ENCODE measurements at places on chromosomes 3 and 15.

DNA sequence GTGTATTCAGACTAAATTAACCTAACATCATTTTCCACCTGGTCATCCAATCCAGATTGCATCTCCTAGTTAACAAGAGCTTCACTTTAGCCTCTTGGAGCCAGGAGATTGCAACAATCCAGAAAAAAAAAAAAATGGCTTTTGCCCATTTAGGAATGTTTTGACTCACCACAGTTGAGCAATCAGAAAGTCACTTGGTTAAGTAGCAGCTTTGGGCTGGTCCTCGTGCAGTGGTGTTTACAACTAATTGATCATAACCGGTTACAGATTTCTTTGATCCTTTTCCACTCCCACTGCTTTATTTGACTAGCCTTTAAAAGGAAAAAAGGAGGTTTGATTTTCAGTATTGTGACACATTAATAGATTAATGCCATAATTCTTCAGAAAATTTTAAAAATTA is 688.8 kb upstream of the CCDC54 start:
- H3K4me1 ChIP-seq, result no peaks in the 10 kb centered on the region
- H3K36me3 ChIP-seq, result no peaks in the 10 kb centered on the region
- H3K27ac ChIP-seq, result no peak overlapping the region
- H3K27me3 ChIP-seq, result no peaks in the 10 kb centered on the region

GRCh38 chr15:83365370-83365938 is 81.0 kb upstream of the BNC1 start:
- peaks cover 51% of the 10 kb centered on the region for H3K27me3 ChIP-seq
- H3K36me3 ChIP-seq, result no peaks in the 10 kb centered on the region
- peaks cover 10% of the 10 kb centered on the region for H3K4me1 ChIP-seq

- H3K27me3 ChIP-seq, result no peaks in the 10 kb centered on the region
- H3K4me3 ChIP-seq, result no peak overlapping the region
- DNase-seq, result no peak
- no peaks in the 10 kb centered on the region for H3K36me3 ChIP-seq
Observed at GRCh38 chr3:87361271-87361670, 84.9 kb upstream of the POU1F1 start.

DNA sequence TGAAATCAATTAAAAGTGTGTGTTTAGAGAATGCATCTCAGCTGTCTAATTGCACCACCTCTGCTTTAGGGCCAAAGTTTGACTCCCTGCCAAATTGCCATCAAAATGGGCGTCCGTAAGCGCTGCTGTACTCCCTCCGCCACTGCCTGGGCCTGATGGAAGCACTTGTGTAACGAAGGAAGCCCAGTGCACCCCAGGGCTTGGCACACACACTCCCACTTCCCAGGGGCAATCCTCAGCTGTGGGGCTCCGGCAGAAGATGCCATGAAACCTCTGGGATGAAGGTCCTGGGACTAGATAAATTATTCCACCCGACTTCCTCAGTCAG is 137.8 kb downstream of the RORA start:
- H3K27me3 ChIP-seq, result peaks cover 20% of the 10 kb centered on the region
- H3K36me3 ChIP-seq, result no peaks in the 10 kb centered on the region
- H3K4me3 ChIP-seq, result no peak overlapping the region
- H3K4me1 ChIP-seq, result no peaks in the 10 kb centered on the region
- H3K27ac ChIP-seq, result no peak overlapping the region

GRCh38 chr15:41557673-41558399 is 1.2 kb upstream of the TYRO3 start:
- peak overlapping the region; percentile 89 for H3K27ac ChIP-seq
- peaks cover 46% of the 10 kb centered on the region for H3K27me3 ChIP-seq
- peaks cover 2% of the 10 kb centered on the region for H3K36me3 ChIP-seq
- peaks cover 19% of the 10 kb centered on the region for H3K4me1 ChIP-seq
- H3K4me3 ChIP-seq, result peak overlapping the region; percentile 92
- peak; percentile 43 for DNase-seq

GRCh38 chr3:37855363-37855970 is 6.2 kb upstream of the CTDSPL start:
- H3K4me3 ChIP-seq, result no peak overlapping the region
- H3K36me3 ChIP-seq, result no peaks in the 10 kb centered on the region

DNA sequence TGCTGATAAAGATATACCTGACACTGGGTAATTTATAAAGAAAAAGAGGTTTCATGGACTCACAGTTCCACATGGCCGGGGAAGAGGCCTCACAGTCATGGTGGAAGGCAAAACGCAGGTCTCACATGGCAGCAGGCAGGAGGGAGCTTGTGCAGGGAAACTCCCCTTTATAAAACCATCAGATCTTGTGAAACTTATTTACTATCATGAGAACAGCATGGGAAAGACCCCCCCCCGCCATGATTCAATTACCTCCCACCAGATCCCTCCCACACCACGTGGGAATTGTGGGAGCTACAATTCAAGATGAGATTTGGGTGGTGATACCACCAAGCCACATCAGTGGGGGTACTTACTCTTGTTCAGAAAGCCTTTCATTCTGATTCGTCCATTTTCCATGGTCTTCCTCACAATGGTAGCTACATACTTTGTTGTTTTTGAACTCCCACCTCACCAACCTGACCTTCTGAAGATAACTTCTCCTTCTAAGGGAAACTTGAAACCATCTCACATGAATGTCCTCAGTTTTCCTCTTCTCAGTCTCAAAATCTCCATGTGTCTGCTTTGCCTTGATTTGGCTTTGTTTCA is 275.6 kb upstream of the PROK2 start:
- H3K36me3 ChIP-seq, result peaks cover 5% of the 10 kb centered on the region
- H3K4me3 ChIP-seq, result no peak overlapping the region
- H3K27ac ChIP-seq, result peak overlapping the region; percentile 47
- H3K4me1 ChIP-seq, result peaks cover 17% of the 10 kb centered on the region
- H3K27me3 ChIP-seq, result no peaks in the 10 kb centered on the region
- no peak for DNase-seq

DNA sequence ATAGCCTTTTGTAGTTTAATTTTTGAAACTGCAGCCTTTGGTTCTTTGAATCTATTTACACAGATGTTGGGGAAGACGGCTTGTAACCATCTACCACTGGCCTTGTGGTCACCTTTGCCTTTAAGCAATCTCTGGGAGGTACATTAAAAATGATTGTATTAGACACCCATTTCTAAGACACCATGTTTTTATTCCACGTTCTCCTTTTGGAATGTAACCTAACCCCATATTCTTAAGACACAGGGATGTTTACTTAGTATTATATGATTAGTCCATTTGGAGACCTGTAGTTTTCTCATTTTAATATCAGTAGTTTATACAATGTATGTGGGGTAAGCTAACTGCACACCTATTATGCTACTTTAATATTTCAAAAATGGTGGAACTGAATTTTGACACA is 175.1 kb upstream of the PLSCR5 start:
- H3K27ac ChIP-seq, result no peak overlapping the region
- no peaks in the 10 kb centered on the region for H3K27me3 ChIP-seq
- DNase-seq, result no peak
- H3K36me3 ChIP-seq, result no peaks in the 10 kb centered on the region
- H3K4me3 ChIP-seq, result no peak overlapping the region
- no peaks in the 10 kb centered on the region for H3K4me1 ChIP-seq

DNA sequence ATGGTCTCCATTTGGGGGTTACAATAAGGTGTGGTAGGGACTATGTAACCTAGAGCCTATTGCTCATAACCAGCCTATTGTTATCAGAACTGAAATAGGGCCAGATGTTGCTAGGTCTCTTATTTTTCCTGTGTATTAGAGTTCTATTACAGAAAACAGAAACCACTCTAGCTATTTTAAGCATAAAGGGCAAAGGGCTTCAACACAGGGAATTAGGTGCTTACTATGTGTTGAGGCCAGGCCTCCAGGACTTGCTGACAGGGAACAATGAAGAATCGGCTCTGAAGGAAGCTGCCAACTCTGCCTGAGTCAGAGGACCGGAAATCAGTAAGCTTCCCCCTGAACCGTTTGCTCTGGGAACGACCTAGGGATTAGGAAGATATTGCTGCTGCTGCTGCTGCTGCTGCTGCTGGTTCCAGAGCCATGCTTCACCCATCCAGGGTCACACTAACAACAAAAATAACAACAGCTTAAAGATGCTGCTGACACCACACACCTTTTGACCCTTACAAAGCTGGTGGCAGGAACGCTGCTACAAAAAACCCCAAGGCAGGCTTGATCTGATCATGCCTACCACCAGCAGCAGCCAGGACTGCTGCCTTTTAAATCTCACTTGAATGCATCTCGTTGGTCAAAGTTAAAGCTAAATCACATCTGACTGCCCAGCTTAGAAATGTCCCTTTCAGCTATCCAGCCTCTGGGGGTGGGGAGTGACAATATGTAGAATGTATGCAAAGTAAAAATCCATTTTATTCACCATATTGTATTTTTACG is 276.9 kb upstream of the IL12A start:
- no peak for DNase-seq
- H3K4me1 ChIP-seq, result no peaks in the 10 kb centered on the region
- no peaks in the 10 kb centered on the region for H3K36me3 ChIP-seq
- no peak overlapping the region for H3K27ac ChIP-seq
- no peak overlapping the region for H3K4me3 ChIP-seq

GRCh38 chr15:75107908-75108838 is 84.8 kb downstream of the PPCDC start:
- peak overlapping the region; percentile 66 for H3K4me3 ChIP-seq
- DNase-seq, result peak; percentile 66
- peak overlapping the region; percentile 92 for H3K27ac ChIP-seq
- H3K27me3 ChIP-seq, result peaks cover 4% of the 10 kb centered on the region
- H3K4me1 ChIP-seq, result peaks cover 62% of the 10 kb centered on the region
- peaks cover 11% of the 10 kb centered on the region for H3K36me3 ChIP-seq

DNA sequence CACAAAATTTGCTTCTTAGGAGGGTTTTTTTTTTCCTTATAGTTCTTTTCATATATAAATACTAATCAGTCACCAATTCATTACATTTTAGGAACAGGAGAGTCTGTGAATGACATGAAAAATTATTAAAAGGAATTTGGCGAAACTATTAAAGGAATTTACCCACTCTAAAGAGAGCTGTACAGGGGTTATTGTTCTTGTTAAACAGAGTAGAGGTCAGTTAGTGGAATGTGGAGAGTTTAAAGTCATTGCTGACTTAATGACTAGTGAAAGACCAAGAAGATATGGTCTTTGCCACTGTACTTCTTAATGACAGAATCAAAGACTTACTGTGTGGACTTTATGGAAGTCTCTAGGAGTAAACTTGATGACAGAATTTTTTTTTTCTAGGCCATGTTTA is 333.6 kb upstream of the C2CD4B start:
- no peaks in the 10 kb centered on the region for H3K4me1 ChIP-seq
- peaks cover 5% of the 10 kb centered on the region for H3K27me3 ChIP-seq
- H3K4me3 ChIP-seq, result no peak overlapping the region

GRCh38 chr3:88912294-88912877 is 195.0 kb upstream of the EPHA3 start:
- no peaks in the 10 kb centered on the region for H3K36me3 ChIP-seq
- H3K4me3 ChIP-seq, result no peak overlapping the region

Data from activated T-helper 1 cell treated with anti-CD3 and anti-CD28 coated beads, Interleukin-12 subunit alpha, Interleukin-12 subunit beta, Interleukin-2, Interleukin-4 antibody, amounts not matched to agents 30 ng/mL and 10 ng/mL and 1 ng/mL, durations not matched to agents 14 hours and 24 hours and 36 hours (primary cell).